ENCODE measurements at places on chromosomes 11 and 22.

GRCh38 chr11:112977755-112978154 lies 16.5 kb downstream of the NCAM1 start:
- DNase-seq = no peak

DNA sequence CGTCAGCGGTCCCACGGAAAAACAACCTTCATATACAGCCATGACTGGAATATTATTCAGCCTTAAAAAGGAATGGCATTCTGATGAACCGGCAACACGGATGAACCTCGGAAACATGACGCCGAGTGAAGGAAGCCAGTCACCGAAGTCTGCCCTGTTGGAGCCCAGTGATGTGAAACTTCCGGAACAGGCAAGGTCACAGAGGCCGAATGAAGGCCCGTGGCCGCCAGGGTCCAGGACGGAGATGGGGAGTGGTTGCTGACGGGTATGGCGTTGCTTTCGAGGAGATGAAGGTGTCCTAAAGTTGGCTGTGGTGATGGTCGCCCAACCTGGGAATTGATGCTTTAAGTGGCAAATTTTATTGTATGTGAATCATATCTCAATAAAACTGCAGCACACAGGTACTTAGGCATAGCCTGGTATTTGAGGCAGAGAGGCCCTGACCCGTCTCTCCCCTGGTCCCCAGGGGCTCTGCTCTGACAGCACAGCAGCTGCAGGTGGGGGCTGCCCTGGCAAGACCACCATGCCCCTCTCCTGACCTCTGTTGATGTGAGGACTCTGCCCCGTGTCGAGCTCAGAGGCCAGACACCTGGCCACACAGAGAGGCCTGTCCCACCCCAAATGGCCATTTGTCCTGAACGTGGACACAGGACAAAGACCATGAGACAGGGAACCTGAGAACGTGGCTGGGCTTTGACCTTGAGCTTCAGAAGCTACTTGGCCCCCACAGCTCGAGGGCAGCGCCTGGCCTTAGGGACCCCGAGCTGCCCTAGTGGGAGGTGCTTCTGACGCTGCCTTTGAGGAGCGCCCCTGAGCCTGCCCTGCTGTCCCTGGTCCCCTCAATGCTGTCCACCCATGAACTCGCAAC lies 1090.8 kb downstream of the BRD1 start:
- no peak for DNase-seq

GRCh38 chr22:50278956-50279619 lies 8.9 kb upstream of the MAPK11 start:
- no peak for DNase-seq

GRCh38 chr22:32971276-32971675 lies 86.9 kb downstream of the SYN3 start:
- DNase-seq = no peak

- DNase-seq = peak; percentile 6
These were observed 31.5 kb downstream of the SDHD start for GRCh38 chr11:112118176-112118575.

DNA sequence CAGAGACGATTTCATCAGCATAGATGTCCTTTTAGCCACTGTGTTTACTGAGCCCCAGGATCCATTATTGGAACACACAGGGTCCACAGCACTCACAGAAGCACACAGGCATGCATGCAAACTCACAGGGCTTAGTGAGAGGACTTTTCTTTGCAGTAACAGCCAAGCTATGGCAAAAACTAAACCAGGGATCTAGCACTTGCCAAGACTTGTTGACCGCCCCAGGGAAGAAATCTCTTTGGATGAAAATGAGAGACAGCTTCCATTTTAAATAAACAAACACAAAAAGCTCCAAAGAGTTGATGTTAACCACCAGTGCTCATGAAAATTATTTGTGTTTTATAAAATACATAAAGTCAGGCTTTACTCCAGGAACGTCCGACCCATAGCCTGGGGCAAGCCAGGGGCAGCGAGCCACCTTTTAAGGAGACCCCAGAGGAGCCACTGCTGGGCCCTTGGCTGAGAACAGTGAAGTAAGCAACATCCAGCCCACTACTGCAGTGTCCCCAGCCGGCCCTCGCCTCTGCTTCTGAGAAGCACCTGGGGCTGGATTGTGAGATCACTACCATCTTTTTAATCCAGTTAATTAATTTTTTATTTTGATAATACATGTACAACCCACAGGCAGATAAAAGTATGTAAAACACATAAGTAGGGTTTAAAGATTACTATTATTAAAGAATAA lies 22.0 kb upstream of the TFIP11 start:
- no peak for DNase-seq

DNA sequence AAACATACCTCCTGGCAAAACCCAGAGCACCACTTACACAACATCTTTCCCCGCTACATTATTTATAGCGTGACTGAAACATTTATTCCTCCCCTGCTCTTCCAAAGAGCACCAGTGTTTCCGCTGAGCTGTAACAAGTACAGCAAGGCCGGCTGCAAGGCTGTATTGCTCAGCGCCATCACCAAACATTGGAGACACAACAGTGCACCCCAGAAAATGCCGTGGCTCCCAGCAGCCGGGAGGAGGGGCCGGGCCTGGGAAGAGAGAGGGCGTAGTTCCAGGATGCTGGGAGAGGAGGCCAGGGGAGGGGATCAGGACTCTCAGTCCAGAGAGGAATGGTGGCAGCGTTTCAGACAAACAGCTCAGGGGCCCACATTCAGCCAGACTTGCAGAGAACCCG lies 133.2 kb downstream of the DSCAML1 start:
- DNase-seq = no peak

- DNase-seq = no peak
These were observed 14.9 kb downstream of the EHD1 start for GRCh38 chr11:64863391-64864060.

- no peak for DNase-seq
These were observed 5.6 kb downstream of the AHNAK start for GRCh38 chr11:62540804-62541701.

- no peak for DNase-seq
These were observed 770.6 kb downstream of the CNTN5 start for GRCh38 chr11:99791354-99791753.

DNA sequence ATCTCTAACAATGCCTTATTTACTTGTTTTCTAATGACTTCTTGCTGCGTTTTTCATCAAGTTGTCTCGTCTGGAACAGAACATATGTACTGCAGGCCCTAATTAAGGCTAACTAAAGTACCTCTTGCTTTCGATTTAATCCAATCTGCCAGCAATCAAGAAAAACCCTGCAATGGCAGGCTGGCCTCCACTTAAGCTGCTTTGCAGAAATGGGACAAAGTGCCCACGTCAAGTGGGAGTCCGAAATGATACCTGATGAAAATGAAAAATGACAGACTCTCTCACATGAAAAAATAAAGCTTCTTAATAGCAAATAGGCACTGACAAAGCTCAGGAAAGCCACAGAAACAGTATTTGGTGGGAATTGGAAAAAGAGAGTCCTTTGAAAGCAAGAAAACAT lies 1454.7 kb downstream of the FAM181B start:
- DNase-seq = no peak

GRCh38 chr11:33214767-33215166 lies 42.4 kb upstream of the HIPK3 start:
- no peak for DNase-seq

DNA sequence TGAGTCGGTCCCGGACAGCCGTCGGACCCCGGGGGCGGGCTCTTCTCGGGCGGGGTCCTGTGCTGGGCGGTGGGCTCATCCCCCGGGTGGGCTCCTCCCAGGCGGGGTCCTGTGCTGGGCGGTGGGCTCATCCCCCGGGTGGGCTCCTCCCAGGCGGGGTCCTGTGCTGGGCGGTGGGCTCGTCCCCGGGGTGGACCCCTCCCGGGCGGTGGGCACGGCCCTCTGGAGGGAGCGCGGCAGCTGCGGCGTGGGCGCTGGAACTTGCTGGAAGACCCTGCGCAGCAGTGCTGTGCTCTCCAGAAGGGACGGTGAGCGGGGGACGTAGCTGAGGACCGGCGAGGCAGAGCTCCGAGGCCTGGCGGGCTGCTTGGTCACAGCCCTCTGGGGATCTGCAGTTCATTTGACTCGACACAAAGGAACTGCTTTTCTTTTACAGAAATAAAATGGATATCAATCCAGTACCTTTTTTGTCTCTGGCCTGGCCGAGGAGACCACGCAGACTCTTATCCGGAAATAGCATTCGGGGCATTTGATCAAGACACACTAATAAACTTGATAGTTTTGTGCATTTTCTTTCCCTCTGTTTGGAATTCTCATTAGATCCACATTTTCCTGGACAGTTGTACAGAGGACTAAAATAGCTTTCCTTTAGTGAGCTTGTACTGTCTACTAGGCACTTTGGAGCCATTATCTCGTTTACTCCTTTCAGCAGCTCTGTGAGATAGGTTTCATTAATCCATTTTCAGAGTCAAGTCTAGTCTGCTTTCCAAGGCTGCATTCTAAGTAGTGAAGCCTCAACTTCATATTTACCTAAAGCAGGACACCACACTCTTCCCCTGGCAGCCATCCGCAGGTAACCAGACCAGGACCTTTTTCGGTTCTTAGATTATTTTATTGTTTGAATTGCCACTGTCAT lies 812 bp downstream of the JAM3 start:
- DNase-seq = no peak

DNA sequence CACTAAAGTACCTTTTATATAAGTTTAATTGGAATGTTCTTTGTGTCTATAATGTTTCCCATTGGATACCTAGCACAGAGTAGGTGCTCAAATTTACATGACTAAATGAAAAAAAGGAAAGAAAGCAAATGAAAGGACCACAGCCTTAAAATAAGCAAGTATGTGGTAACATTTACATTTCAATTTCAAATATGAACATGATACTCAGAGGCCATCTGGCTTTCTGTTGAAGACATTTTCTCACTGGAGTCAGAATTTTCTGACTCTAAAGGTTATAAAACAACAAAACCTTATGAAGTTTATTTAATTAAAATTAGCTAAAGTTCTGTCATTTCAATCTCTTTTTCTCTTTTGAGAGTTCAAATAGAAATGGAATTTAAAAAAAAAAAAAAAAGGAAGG lies 904 bp upstream of the ANGPTL5 start:
- no peak for DNase-seq

GRCh38 chr11:1701091-1701807 lies 4.3 kb downstream of the KRTAP5-6 start:
- no peak for DNase-seq

GRCh38 chr11:19727246-19727645 lies 14.6 kb downstream of the NAV2 start:
- no peak for DNase-seq

DNA sequence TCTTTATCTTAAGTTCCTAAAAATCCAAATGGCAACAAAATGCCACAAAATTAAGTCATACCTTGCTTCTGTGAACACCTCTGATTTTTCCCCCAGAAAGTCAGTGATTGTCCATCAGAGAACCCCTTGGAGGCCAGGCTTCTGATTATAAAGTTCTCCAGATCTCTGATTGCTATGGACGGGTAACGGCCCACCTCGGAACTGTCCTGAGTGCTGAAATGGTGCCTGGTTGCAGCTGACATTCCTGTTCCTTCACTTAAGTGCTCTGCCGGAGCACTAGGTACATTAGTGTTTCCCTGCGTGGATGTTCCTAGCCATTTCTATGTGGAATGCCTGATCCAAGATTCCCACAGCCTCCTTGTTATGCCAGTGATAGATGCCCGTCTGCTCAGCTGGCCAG lies 85.0 kb downstream of the CHST1 start:
- no peak for DNase-seq

DNA sequence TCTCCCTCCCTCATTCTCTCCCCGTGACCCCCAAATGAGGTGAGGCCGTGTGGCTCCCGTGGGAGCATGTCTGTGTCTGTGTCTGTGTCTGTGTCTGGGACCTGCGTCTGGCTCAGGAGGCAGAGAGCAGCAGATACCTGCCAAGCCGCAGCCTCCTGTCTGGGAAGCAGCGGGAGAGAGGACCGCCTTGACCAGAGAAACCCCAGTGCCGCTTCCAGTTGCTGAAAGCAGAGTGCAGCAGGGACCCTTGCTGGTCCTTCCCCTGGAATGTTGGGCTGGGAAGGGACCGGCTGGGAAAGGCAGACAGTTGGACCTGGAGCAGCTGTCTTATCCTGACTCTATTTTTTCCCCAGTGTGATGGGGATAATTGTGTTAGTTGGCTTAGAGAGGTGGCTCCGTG lies 525 bp downstream of the CSDC2 start:
- no peak for DNase-seq

- no peak for DNase-seq
These were observed 34.1 kb upstream of the TOLLIP start for GRCh38 chr11:1343391-1344055.

- no peak for DNase-seq
These were observed 114.1 kb upstream of the TBCEL start for GRCh38 chr11:120909676-120910416.

DNA sequence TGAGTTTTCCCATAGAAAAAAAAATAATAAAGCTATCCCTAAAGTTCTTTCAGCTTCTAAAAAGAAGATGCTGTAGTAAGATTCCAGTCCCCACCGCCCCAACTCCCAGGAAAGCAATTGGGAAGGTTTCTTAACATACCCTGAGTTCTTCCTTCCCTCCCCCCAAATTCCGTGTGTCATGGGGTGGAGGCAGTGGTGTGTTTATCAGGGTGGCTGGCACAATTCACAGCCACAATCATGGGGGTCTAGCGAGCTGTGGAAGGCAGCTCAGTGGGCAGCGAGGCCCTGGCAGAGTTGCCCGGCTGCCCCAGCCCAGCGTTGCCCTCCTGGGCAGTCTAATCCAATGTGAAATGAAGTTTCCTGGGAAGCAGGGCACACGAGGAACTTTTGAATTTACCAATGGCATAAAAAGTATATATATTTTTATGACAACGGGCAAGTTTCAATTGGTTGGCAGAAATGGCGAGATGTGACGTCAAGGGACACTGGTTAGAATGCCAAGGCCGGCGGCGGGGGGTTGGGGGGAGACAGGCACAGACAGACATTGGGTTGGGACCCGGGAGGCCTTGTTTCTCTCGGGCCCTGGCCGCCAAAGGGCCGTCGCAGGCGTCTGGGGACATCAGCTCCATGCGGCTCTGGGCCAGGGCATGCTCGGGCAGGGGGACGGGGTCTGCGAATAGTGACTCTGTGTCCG lies 80.7 kb upstream of the PPARA start:
- peak; percentile 38 for DNase-seq

DNA sequence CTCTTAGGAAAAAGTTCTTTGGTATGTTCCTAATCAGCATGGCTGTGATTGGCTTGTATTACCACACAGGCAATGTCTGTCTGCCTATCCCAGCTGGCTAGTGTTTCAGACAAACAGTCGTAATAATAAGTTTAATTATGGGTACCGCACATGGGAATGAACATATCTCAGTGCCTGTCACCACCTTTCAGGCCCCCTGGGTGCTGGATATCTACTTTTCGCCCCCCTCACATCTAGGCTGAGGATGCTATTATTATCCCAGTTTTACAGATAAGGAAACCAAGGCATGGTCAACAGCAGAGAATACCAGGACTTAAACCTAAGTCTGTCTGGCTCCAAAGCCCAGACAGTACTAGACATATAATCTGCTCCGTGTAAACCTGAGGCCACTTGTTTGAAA lies 174.8 kb downstream of the SPON1 start:
- no peak for DNase-seq

GRCh38 chr22:24969560-24970301 lies 17.2 kb downstream of the KIAA1671 start:
- no peak for DNase-seq

GRCh38 chr11:97363331-97363730 lies 973.5 kb downstream of the JRKL start:
- DNase-seq = no peak

Measured in stimulated activated CD4-positive, alpha-beta T cell treated with anti-CD3 and anti-CD28 coated beads, Interleukin-12 subunit alpha, Interleukin-12 subunit beta, amount 100 ng/mL, for 24 hours (primary cell).